ENCODE measurements at places on chromosomes 3 and 15.

GRCh38 chr3:194137506-194138474 is 1.8 kb downstream of the HES1 start:
- no peak for DNase-seq

DNA sequence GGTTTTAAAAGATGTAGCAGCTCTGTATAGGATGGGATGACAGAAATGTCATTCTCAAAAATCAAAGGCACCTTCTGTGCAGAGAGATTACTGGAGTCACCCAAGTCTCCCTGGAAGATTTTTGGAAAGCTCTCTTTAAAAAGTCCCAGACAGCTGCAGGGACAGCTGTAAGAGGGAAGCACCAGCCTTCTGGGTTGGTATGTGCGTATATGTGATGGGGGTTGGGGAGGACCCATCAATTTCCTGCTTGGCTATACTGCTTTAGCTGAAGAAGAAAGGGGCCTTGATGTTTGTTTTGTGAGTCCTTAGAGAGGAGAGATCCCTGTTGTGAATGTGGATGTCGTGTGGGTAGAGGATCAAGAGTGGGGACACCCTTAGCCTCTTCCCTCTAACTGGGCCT is 5.4 kb upstream of the SEC11A start:
- DNase-seq, result no peak

DNA sequence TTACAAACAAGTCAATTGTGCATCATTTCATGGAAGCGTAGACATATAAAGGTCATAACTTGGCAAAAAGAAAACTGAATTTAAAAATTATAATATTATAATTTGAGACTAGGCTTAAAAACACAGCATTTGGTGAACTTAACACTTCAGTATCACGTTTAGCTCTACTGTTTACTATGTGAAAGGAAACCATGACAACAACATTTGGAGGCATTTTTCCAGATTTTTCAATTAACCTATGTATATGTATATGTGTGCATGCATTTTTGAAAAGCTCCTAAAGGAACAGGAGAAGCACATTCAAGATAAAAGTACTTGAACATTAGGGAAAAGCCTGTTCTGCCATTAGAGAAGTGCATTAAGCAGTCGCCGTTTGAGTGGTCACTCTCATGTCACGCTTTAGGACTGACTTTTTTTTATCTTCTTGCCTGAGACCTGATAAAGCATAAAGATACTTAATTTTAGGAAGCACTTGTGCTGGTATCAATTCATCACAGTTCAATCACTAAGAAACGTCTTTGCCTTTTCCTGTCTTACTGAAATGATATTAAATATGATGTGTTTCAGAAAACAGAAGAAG is 156.0 kb downstream of the NAALADL2 start:
- DNase-seq, result no peak

DNA sequence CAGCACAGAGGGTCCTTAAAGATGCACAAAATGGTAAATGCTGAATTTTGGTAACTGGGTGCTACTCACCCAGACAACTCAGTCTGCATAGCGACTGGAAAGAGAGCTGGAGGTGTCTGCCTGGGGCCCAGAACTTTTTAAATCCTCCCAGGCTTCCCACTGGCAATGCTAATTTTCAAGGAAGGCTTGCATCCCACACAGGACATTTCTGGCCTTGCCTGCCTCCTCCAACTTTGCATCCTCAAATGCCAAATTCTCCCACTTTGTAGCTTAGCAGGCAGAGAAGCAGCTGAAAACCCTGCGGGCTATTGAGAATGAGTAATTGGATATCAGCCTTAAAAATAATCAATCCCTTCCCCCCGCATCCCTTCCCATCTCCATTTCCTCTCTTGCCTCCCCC is 656.6 kb upstream of the ADAMTS9 start:
- DNase-seq, result no peak

GRCh38 chr3:126607214-126607908 is 47.6 kb downstream of the TXNRD3 start:
- no peak for DNase-seq

DNA sequence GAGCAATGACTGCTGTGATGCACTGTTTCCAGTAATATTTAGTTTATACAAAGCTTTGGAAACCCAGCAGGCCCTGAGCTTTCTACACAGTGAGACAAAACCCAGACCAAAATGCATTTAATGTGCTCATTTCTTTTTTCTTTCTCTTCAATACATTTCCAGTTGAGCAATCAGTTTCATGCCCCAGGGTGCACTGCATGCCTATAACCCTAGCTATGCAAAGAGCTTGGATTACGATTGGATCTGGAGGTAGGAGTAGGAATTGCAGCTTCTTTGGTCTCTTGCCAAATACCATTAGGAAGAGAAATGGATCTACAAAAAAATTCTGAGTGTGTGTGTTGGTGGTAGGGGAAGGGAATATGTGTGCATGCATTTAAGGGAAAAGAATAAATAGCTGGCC is 1001.4 kb downstream of the SQOR start:
- DNase-seq, result no peak

- DNase-seq, result no peak
Observed at GRCh38 chr3:111904376-111905241, 45.5 kb downstream of the PHLDB2 start.

DNA sequence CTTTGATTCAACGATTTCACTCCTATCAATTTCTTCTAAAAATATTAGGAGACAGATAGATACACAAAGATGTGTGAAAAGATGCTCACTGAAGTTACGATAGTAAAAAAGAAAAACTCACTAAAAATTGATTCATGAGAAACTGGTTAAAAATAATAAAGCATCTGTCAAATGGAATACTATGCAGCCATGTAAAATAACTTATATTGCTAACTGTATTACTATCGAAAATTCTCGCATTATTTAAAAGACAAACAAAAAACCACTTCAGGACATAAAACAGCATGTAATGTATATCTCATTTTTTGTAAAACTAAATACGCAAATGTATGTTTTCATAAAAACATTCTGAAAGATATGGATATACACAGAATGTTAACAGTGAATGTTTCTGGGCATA is 33.4 kb upstream of the LDHAL6B start:
- no peak for DNase-seq

GRCh38 chr3:122324871-122325323 is at the start of gene CSTA:
TSS of gene CSTA (plus strand) at chr3:122325248. CDS start at chr3:122325293, 45 bp downstream.
- DNase-seq, result no peak

DNA sequence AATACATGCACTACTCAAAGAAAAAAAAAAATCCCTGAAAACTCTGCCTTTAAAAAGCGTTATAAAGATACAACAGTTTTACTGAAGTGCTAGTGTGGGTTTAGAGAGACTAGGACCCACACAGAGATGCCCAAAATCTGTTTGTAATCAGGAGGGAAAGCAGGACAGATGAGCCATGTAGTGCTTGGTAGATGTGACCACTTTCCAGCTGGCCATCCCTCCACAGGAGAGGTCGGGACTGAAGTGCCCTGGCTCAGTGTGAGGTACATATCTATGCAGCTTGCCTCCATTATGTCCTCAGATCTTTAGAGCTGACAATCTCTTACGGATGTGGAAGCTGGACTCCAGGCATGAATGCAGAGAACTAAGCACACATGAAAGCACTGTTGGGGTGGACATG is 57.5 kb upstream of the NANOGP8 start:
- DNase-seq, result no peak

DNA sequence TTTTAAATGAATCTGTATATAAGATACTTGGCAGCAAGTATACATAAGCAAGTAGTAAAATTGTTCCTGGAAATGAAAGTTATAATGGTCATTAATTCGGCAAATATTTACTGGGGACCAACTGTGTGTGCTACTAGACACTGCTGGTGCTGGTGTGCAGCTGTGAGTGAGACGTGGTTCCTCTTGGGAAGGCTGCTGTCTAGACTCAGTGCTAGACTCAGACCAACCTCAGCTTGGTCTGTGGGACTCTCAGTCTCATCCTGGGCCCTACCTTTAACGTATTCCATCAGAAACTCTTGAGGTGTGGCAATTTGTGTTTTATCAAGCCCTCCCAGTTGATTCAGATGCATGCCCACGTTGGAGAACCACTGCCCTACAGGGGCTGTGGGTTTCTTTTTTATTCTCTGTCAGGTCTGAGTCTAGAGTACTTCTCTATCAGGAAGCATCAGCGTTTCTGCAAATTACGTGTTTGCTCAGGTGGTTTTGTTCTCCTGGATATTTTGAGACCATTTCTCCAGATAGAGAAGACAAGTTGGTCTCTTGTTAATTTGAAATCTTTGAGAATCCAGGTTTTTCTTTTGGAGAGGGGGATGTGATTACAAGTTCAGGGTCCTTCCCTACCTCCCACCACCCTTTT is 6.8 kb downstream of the TLNRD1 start:
- DNase-seq, result no peak

DNA sequence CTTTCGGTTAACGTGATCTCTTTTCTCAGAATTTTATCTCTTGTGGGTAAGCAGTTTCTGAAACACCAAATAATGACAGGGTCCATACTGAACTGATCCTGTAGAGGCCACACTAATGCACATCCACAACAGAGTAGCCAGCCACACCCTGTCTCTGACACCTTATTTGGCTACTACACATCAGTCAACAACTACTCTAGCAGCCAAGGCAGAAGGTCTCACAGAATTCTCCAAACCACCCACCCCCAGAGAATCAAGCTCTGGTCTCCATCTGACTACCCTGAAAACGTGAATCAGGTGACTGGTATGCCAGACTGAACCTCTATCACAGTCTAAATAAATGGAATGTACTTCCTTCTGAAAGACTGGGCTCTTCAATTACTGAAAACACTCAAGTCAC is 38.0 kb downstream of the EDC3 start:
- no peak for DNase-seq

DNA sequence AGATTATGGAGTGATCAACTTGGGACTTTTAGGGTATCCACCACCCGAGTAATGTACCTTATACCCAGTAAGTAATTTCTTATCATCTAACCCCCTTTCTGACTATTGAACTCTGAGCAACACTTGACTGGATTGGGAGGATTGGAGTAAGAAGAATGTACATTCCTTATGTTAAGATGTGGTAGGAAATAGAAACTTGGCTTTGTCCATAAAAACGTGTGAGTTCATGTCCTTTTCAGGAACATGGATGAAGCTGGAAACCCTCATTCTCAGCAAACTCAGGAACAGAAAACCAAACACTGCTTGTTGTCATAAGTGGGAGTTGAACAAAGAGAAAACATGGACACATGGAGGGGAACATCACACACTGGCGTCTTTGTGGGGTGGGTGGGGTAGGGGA is 112.3 kb downstream of the PTPRG start:
- DNase-seq, result no peak

- DNase-seq, result no peak
Observed at GRCh38 chr3:158912188-158912587, 110.3 kb downstream of the MFSD1 start.

DNA sequence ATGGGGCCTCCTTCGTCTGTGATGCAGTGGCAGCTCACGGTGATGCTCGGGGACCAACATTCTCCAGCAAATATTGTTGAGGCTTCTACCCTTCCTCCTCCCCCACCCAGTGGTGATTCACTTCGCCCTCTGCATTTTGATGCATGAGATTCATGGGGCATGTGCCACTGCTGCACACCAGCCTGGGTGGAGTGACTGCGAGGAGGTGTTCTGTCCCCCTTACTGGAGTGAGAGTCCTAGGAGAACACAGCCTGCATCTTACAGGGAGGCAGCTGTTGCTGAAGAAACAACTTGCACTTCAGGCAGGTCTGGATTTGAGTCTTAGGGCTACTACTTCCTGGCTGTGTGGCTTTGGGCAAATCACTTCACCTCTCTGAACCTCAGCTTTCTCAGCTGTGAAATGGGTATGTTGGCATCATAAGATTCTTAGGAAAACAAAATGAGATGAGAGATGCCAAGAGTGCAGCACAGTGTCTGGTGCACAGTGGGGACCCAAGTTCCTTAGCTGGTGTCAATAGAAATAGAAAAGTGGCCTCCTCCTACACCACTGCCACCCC is 10.2 kb upstream of the SKOR1 start:
- DNase-seq, result no peak

DNA sequence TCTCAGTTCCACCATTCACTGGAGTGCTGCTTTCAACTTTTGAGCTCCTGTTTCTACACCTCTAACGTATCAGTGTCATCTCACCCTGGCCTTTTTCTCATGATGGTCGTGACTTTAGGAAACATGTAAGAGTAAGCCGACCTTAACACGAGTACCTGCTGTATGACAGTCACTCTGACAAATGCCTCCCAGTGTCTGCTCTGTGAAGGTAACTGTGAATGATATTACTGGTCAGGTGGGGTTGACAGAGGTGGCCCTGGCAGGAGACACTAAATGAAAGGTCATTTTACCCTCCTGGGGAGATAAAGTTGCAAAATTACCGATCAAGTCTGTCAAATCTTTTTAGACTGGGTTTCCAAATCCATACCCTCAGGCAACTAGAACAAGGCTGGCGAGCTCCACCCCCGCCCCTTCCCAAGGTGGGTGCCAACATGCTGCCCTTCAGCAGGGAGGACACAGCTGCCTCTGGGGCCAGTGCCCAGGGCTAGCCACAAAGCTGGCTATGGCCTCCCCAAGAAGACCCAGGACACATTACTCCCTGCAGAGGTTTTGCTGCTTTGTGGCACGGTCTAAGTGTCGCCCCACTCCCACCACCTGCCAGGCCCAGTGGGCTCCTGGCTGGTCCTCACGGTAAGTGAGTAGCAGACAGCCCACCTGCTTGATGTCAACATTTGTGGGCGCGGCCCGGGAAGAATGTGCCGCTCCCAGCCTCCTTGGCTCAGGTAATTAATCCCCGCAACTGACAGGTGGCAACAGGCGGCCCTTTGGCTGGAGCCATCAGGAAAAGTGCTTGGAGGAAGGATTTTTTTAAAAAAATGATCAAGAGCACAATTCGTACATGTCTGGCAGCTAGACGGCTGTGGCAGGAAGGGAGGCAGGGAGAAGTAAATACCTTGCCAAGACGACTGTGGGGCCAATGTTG is 211.8 kb downstream of the TP63 start:
- DNase-seq, result no peak

GRCh38 chr3:42698911-42699230 is 3.7 kb downstream of the HHATL start:
- DNase-seq, result no peak

DNA sequence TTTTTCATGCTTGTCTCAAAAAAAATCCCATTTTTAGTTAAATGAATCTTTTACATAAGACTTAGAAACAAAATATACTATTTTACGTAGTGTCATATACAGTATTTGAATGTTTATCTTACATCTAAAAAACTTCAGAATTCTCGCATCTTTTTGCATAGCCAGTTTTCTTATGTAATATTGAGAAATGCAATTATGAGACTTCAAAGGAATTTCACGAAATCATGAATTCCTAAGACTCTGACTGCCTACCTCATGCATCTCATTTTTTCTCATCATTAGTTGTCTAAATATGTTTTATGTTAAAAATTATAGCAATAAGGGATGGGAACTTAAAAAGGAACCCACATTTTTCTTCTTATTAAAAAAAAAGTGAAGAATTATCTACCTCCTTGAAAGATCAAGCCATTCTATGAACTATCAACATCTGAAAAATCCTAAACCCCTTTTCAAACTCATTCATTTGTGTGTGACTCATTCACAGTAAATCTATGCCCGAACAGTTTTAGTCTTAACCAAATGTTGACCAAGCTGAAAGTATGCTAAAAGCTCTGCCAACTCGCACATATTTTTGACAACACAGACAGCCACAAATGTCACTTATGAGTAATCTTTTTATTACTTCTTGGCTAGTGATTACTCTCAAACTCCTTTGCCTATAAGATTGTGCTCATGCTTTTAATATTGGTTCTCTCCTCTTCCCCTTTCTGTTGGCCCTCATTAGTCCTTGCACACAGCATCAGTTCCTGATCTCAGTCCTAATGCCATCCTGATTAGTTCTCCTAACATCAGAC is 115.9 kb downstream of the DCLK3 start:
- no peak for DNase-seq

- DNase-seq, result no peak
Observed at GRCh38 chr3:45704301-45704943, 15.2 kb downstream of the SACM1L start.

Measured in stimulated activated CD4-positive, alpha-beta T cell treated with anti-CD3 and anti-CD28 coated beads, Interleukin-1b, Interleukin-23, amount 100 ng/mL, for 24 hours (primary cell).